ENCODE measurements at places on chromosomes 5 and 9.
A peak's percentile ranks its signal among the peaks of the same experiment; 100 is the strongest.

- DNase-seq = no peak
Observed at GRCh38 chr9:134725605-134725940, 84.0 kb downstream of the COL5A1 start.

GRCh38 chr5:61735531-61735930, 403.5 kb downstream of the ZSWIM6 start:
- no peak for DNase-seq

DNA sequence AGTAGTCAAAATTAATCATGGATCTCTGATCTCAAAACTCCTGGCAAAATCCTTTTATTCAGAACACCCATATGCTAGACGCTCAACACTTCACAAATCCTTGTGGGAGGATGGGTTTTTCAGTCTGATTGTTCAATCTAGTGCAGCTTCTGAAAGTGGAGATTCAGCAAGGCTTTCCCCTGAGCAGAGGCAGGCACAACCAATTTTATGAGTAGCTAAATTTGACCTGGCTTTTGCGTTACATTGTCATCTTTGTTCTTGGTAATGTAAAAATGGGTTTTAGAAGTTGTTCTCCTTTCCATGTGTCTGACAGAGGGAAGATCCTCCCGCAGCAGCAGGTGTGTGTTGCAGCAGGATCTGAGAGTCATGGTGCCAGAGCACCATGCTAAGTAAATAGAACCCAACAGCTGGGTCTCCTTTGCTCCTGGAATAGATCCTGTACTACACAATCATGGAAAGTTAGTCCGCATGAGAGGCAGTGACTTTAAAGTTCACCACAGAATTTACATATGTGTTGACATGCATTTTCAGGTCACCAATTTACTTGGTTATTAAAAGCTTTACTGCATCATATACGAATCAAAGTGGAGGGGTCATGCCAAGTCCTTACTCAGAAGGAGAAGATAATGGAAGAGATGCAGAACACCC, 70.1 kb upstream of the MEF2C start:
- no peak for DNase-seq

DNA sequence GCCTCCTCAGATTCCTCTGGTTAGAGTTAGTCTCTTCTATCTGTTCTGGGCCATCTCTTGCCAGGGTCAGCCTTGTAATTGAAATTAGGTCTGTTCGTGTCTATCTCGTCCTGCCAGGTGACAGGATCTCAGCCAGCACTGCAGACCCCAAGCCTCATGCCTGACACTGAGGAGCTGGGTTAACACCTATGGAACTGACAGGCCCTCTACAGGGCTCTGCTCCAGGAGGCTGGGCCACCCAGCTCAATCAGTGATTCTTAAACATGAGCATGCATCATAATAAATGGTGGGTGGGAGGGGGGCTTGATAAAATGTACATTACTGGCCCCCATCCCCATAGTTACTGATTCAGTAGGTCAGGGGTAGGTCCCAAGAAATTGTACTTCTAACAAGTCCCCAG, 103.4 kb downstream of the PSD2 start:
- no peak for DNase-seq

DNA sequence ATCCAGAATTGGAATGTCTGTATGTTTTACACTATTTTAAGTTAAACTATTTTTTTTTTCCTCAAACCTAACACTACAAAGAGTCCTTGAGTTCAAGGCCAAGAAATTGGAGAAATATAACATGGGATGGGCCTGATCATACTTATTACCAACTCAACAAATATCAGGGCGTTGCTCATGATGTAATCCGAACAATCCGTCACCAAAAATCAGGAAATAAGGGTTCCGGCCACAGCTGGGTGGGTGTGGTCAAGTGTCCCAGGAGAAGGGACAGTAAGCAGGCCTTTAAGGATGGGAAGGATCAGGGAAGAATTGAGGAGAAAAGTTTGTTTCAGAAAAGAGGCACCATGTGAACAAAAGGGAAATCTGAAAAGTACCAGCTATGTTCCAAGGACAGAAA, 29.8 kb downstream of the MED27 start:
- DNase-seq = no peak

DNA sequence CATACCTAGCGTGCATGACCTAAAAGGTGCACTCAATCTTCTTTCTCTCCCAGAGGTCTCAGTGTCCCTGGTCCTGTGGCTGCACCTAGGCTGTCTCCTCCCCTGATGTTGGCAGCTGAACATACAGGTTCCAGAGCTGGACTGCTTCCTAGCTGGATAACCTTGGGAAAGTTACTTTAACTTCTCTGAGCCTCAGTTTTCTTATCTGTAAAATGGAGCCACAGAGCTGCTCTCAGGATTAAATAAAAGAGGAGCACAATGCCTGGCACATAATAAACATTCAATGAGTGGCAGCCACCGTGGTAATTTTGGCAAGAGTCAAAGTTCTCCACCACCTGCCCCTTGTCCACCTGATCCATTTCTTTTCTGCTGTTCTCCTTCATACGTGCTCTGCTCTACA, 14.0 kb downstream of the MORN5 start:
- DNase-seq = no peak

DNA sequence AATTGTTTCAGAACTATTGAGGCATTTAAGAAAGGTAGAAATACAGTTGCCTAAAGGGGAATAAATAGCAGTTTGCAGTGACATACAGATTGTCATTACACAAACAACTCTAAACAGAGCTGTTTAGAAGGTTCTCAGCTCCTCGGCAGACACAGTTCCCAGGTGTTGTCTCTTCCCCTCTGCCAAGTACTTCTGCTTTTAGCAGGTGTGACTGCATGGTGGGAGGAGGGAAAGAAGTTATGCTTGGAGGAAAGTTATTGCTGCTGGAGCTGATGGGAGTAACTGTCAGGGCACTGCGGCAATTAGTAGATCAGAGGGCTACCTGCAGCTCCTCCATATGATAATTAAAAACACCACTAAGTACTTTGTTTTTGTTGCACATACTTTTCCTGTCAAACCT, 14.5 kb downstream of the EDIL3 start:
- DNase-seq = no peak

GRCh38 chr9:106925392-106925791, 62.4 kb downstream of the ZNF462 start:
- DNase-seq = no peak

DNA sequence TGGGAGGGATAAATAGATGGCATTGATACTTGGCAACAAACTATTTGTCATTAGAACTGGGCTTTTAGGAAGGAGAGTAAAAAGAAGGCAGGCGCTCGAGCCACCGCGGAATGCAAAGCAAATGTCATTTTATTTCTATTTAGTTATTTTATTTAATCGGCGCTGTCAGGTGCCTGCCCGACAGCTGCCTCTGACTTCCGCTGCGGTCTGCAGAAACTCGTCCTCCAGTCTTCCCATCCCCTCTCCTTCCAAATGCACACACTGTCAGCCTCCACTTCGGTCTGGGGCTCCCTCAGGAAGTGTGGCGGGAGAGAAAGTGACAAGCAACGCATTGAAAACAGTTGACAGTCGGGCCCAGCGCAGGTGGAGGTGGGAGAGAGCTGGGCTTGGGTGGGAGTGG, 29.3 kb downstream of the ASS1 start:
- DNase-seq = no peak

DNA sequence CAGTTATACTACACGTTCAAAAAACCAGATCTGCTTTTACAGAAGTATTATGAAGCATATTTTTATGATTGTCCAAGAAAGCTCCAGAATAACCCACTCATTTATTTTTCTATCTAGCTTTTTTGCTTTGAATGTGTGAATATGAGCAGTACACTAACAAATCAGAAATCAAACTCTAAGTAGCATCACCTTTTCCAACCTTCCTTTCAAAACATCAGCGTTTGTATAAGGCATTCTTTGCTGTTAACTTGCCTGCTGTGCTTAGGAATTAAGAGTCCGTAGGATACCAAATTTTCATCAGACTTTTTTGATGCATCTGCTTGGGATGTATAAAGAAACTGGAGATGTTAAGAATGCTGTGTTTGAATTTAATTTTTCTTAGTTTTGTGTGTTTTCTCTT, 3.8 kb downstream of the TLE4 start:
- no peak for DNase-seq

DNA sequence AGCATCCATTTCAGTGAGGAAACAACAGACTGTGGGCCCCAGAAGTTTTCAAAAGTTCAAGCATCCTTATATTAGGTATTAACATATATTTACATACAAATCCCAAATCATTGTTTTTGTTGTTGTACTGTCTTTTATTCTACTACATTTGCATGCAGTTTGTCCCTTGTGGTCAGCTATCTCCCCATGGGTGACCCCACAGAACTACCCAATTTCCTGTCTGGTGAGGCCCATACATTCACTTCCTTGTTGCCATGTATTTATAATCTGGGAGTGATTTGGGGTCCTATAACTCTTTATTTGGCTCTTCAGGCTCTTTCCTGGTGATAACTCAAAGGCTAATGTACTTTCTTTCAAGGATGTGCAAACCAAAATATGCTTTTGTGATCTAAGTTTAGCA, 3.3 kb upstream of the CD180 start:
- DNase-seq = no peak

- peak; percentile 48 for DNase-seq
Observed at GRCh38 chr5:173925449-173926071, 37.4 kb downstream of the CPEB4 start.

- no peak for DNase-seq
Observed at GRCh38 chr9:72332351-72332750, 32.7 kb downstream of the ZFAND5 start.

DNA sequence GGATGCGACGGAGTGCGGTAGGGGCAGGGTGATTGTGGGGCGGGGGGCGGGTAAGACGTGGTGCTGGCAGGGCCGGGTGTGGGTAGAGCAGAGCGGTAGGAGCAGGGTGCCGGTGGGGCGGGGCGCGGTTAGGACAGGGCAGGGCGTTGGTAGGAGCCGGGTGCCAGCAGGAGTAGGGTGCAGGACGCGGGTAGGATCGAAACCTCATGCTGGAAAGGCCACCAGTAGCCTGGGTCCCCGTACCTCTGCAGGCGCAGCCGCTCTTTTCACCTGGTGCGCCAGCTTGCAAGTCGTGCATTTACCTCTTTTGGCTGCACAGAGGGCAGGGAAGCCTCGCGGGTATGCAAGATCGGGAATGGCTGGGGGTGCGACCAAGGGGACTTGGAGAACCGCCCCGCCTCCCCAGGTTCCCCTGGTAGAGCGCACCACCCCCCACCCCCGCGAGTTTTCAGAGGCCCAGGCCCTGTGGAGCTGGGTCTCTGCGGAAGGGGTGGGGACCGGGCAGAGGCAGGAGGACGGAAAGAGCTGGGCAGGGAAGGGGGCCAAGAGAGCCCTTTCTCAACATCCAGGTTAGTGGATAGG, 104.8 kb upstream of the SIMC1 start:
- DNase-seq = no peak
